ENCODE measurements at places on chromosomes 5 and 9.

- DNase-seq, result no peak
Observed at GRCh38 chr5:149210968-149211490, 60.6 kb upstream of the AFAP1L1 start.

DNA sequence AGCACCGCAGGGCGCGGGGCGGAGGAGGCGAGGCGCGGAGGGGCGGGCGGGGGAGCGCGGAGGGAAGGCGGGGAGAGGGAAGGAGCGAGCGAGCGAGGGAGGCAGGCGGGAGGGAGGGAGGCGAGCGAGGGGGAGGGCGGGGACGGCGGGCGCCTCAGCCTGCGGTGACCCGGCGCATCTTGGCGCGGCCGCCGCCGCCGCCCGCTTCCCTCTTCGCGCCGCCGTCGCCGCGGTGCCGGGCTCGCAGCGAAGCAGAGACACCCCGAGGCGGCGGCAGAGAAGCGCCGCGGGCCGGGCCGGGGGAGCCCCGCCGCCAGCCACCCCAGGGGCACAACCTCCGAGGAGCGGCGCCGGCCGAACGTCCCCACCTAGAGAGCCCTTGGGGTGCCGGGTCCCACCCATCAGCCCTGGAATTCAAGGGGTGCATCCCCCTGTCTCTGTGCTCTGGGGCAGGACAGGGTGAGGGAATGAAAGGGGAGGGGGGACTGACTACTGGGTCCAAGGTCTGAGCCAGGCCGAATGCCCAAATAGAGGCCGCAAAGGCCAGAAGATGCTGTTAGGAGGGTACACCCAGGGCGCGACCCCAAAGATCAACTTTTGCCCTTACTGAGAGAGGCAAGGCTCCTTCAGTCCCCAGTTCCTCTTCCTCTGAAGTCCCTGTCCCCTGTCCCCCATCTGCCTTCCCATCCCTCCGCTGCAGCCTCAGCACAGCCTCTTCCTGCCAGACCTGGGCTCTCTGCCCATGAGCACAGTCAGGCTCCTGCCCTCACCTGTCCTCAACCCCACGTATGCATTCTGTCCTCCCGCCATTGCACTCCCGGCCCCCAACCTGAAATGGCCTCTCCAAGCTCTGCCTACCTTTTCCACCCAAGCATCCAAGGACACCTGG, at the start of gene ADAMTS2:
Gene ADAMTS2, minus strand, starts transcription at position 29 of the 889 bp plus-strand sequence. CDS start 133 bp downstream, outside the sequence.
- peak; percentile 2 for DNase-seq

DNA sequence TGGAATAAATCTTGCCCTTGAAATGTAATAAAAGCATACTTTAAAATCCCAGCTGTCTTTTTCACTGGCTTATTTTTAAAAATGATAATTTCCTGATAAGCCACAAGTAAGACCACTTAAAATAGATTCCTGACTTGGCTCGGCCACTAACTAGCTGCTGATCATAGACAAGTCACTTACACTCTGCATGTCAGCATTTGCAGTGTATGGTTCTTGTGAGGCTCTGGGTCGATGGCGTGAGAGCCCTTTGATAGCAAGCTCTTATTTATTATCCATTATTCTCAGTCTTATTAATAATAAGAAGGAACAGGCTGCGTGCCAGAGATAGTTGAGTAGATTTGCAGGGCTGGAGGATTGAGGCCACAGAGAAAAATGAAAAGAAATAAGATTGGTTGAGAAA, 110.7 kb upstream of the IL12B start:
- DNase-seq, result no peak

GRCh38 chr5:149071756-149072155, 8.9 kb upstream of the SH3TC2 start:
- DNase-seq, result no peak

GRCh38 chr9:81609782-81610739, 79.3 kb downstream of the TLE1 start:
- DNase-seq, result peak; percentile 28

GRCh38 chr5:126875303-126875785, 98.4 kb downstream of the LMNB1 start:
- DNase-seq, result no peak

DNA sequence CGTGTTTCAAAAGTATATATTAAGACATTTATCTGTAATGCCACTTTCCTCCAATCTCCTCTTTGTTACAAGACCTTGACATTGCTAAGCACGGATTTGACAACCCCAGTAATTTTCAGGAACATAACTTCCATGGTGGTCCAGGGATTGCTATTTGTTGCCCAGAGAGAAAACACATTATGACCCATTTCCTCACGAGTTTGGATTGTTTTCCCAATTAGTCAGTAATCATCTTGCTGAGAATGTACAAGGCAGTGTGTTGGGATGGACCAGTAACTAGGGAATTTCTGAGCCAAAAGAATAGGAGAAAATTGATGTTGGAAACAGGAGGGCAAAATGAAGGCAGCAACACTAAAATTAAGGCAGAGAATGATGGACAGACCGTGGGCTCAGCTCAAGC, 574.1 kb downstream of the EBF1 start:
- DNase-seq, result no peak

DNA sequence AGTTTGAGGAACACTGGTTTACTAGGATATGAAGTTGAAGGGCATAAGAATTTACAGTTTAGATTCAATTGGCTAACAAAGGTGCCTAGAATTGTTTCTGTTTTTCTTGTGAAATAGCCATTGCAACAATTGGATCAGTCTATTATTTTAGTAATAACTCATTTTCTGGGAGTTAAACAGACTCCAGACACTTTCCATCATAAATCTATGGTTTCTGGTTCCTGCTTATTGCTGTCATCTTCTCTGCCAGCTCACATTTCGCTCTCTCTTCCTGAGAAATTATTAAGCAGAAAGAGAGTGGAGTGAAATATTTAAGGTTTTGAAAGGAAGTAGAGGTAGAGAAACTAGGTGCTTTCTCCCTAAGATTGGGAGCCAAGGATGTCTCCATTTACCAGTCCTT, 165.1 kb upstream of the PRR16 start:
- no peak for DNase-seq

DNA sequence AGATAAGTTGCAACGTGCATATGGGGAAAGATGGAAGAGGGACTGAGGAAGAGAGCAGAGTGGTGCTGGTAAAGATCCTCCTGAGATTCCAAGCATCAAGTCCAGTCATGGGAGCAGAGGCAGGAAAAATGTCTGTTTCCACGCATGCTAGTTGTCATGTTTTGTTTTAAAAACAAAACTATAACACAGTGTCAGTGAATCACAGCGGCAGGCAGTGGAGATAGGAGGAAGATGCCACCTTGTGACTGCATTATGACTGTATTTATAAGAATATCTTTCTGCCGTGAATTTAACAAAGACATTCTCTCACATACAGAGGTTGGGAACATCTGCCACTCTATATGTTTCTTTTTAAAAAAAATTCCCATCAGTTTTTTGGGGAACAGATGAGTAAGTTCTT, 3.7 kb upstream of the SVEP1 start:
- no peak for DNase-seq

DNA sequence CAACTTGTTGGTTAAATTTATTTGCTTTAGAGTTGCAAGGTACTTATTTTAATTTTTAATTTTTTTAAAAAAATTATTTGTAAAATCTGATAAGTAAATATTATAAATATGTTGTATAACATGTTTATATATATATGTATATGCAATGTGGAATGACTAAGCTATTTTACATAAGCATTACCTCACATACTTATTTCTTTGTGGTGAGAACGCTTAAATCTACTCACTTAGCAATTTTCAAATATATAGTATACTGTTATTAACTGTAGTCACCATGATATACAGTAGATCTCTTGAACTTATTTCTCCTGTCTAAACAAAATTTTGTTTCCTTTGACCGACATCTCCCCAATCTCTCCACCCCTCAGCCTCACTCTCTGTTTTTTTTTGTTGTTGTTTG, 147.8 kb downstream of the NNT start:
- DNase-seq, result no peak

DNA sequence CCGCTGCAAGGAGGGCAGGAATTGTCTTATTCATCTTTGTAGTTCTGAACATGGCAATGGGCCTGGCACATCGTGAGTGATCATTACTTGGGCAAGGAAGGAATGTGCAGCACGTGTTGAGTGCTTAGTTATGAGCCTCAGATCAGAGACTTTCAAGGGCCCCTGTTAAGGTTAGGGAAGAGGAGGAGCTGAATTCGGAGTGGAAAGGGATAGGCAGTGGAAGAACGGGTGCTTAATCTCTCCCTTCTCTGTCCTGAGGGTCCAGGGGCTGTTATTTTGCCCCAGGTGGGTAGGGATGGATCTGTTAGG, 59.5 kb upstream of the RARS1 start:
- no peak for DNase-seq

DNA sequence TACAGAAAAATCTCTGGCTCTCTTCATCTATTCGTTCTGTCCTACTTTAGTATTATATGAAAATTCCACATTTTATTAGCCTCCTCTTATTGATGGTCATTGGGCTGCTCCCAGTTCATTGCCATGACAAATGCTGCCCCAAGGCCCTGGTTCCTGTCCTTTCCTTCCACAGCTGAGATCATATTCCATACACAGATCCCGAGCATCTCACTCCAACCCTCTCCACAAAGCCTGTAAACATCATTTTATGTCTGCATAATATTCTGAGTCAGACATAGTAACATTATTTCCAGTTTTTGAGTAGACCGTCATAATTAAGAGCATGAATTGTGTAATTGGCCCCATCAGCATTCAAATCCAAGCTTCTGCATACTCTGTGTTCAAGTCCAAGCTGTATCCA, 86.3 kb downstream of the MVB12B start:
- no peak for DNase-seq

GRCh38 chr9:107862323-107862722, 372.8 kb upstream of the KLF4 start:
- DNase-seq, result no peak

DNA sequence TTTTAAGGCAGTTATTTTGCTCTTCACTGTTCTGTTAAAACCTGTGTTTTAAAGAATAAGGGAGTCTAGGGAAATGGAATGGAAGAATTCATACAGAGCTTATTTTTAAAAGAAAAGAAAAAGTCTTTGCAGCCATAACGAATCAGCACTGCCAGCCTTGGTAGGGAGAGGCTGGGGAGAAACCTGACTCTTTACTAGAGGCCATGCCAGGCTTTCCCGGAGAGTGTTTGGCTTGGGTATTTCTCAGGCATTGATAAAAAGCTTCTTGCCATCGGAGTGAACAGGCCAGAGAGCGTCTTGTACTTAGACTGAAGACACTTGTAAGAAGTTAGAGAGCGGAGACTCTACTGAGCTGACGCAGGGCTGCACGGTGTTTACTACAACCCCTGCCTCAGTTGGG, 72.7 kb upstream of the NFIL3 start:
- no peak for DNase-seq

GRCh38 chr5:57007344-57007743, 55.4 kb upstream of the MIER3 start:
- no peak for DNase-seq

GRCh38 chr5:107383414-107383813, 287.3 kb downstream of the EFNA5 start:
- DNase-seq, result no peak

DNA sequence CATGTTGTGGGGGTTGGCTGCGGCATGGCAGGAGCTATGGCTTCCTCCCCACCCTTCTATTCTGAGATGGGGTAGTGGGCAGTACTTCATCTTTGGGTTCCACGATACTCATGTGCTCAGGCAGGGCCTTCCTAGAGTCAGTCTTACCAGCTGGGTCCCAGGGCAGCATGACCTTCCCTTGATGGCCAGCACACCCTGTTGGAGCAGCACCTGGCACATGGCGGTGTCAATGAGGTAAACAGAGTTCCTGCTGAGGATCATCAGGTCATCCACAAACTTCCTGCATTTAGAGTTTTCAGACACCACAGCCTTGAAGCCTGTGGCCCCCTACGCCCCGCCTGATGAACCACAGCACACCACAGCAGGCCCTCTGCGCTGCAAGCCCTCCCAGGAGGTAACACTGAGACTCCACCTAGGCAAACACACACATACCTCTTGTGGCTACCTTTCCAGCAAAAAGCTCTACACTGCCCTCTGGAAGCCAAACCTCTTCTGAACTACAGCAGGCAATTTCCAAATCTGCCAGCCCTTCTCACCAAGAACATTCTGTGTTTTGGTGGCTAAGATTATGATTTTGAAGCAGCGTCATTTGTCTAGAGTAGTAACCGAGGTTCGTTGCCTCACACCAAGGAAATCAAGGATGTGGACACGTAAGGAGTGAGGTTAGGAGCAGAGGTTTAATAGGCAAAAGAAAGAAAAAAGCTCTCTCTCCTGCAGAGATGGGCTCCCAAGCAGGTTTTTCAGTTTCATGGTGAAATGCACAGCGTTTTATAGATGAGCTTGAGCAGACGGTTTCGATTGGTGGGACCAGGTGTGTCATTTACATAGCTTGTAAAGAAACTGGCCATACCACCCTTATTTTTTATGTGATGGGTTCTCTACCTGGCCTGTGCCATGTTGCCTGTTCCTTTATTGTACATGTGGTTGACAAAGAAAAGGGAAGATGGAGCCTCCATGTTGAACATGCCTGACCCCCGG, 20.3 kb upstream of the TMEM174 start:
- DNase-seq, result no peak

- peak; percentile 68 for DNase-seq
Observed at GRCh38 chr5:137613554-137614265, 114.6 kb upstream of the SPOCK1 start.

DNA sequence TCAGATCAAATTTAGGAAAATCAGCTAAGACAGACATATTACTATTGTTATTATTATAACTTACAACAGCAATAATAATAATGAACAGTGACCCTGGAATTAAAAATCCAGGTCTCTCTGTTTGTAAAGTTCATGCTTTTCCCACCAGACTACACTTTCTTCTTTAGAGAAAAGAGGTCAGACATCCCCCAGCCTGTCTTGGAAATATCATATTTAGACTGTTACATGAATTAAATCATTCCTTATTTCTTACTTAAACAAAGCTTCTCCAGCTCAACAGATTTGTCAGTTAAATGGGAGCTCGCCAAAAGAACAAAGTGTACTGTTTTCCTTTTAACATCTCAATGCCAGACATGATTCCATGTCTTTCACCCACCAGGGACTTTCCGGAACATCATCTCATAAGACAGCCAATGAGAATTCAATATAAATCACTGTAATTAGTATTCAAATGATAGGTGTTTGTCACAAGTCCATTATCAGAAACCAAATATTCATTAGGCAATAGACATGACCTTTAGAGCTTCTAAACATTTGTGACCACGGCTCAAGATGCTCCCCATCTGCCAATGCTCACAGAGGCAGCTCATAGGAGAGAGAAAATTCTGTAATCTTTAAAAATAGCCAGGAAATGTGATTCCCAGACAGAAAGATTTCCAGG, 351.9 kb downstream of the ENC1 start:
- no peak for DNase-seq

- DNase-seq, result no peak
Observed at GRCh38 chr9:131954299-131954698, 125.4 kb downstream of the MED27 start.
